ENCODE measurements at places on chromosomes 4 and X.

GRCh38 chrX:53088136-53088974 is 5.6 kb upstream of the KANTR start:
- no peak for DNase-seq

DNA sequence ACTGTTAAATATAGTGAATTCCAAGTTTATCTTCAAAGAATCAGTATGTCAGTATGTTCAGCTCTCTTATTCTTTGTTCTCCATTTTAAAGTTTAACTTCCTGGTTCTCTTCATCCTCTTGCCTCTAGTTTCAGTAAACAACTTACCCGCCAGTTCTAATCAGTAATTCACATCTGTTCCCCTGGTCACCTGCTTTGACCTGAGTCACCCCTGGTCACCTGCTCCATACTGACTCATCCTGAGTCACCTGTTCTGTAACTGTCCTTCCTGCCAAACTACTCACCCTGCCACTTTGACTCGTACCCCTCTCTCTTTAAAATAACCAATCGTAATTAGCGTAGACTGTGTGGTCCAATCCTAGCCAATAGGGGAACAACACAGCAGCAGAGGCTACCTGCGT is 992.7 kb upstream of the HS3ST1 start:
- DNase-seq: no peak

GRCh38 chr4:104494822-104495559 is at the start of gene CXXC4:
TSS of gene CXXC4 (minus strand) at chr4:104494894. CDS start at chr4:104491802, 3,092 bp downstream.
- no peak for DNase-seq

DNA sequence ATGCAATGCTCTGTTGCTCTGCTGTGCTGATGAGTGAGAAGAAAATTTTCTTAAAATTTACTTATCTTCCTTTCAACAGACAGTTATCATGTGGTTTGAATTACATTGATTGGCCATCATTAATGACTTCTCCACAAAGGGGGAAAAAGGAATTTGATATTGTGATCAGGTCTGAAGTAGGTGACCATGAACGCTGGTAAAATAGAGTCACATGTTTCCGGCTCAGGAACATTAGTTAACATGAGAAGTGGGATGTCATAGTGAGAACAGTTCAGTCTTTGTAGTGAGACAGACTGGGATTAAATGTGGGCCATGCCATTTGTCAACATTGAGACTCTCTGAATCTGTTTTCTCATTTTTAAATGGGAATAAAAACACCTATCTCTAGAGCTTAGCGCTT is 50.6 kb downstream of the GBA3 start:
- no peak for DNase-seq

DNA sequence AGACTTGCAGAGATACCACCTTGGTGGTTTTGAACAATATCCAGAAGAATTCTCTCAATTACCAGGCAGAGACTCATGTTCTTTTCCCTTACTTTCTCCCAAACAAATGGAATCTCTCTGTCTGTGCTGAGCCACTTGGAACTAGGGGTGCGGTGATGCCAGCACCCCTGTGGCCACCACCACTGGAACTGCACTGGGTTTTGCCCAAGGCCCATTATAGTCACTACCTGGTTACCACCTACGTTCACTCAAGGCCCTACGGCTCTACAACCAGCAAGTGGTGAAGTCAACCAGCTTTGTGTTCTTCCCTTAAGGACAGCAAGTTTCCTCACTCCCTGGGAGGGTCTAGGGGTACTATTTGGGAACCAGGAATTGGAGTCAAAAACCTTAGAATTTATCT is 1183.7 kb downstream of the FSTL5 start:
- DNase-seq: no peak
